ENCODE measurements at places on chromosomes 11 and 22.

GRCh38 chr22:24392218-24392931, 35.0 kb upstream of the ADORA2A start:
- peak; percentile 75 for DNase-seq

- DNase-seq: no peak
Measured at GRCh38 chr22:30823015-30823370, 128.3 kb downstream of the OSBP2 start.

- peak; percentile 30 for DNase-seq
Measured at GRCh38 chr22:26756675-26757293, 99.4 kb downstream of the MIAT start.

DNA sequence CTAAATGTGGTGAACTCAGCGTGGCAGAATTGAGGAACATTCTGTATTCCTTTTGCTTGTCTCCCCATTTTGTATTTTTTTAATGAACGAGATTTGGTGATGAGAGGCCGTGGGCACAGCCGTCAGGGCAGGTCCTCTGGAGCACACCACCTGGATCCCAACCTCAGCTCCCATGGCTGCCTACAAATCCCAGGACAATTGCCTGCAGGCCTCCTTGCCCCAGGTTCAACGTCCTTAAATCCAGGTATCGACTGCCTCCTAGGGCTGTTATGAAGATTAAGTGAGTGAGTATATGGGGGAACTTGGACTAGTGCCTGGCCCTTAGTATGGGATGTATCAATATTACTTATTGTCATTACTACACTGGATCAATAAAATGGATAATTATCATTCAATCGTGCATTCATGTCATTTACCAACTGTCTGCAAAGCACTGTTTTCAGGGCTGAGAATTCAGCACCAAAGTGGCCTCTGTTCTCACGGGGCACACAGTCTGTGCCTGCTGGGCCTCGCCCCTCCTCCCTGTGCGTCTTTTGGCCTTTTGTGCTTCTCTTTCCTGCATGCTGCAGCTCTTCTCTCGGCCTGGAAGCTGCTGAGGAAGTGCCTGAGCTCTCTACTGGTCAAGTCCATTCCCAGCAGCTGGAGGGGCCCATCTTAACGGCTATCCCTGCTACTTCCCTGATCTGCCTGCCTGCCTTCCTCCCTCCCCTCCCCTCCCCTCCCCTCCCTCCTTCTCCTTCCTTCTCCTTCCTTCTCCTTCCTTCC, 1343.7 kb downstream of the BRD1 start:
- DNase-seq: no peak

DNA sequence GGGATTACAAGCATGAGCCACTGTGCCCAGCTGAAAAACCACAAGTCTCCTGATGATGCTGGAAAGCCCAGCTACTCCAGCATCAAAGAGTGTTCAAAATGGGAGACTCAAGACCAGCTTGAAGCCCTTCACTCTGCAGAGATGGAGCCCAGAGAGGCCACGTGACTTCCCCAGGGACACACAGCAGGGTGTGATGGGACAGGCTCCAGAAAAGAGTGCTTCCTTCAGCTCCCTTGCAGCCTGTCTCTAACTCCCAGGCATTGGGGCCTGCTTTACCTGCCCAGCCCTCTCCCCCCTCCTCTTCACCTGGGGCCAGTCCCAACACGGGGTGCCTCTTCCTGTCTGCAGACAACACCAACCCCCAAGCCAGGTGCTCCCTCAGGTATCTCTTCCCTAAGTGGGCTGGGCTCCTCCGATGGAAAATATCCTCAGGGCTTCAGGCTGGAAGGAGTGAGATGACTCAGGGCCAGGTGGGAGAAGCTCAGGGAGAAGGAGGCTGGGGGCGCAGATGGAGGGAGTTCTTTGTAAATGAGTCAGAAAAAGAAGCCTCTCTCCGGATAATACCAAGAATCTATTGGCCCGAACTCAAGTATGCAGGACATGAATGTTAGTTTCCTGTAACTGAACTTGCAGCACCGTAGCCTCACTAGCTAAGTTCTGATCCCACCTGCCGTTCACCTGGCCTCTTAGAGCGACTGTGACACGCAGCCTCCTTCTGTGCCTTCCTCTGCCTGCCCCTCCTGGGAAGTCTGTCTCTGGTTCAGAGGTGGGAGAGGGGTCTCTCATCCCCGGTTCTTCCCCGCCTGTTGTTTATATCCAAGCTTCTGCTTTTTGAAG, 326.6 kb downstream of the MN1 start:
- peak; percentile 89 for DNase-seq

DNA sequence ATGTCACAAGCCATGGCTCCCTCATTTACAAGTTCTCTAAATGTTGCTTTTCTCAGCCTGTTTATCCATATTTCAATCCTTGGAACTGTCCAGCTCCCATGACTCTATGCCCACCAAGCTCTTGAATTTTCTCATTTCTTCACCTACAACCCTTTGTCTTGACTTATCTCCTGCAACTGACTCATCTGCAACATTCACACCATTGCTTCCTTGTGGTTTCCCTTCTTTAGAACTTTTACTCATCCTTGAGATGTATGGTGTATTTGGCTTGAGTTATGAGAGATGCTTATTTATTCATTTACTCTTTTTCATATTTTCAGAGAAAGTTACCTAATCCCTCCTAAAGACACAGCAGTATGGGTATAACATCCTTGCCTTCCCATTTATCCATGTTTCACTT, 18.8 kb downstream of the TRIM34 start:
- no peak for DNase-seq

- DNase-seq: no peak
Measured at GRCh38 chr11:123800036-123800435, 6.1 kb downstream of the OR6M1 start.

DNA sequence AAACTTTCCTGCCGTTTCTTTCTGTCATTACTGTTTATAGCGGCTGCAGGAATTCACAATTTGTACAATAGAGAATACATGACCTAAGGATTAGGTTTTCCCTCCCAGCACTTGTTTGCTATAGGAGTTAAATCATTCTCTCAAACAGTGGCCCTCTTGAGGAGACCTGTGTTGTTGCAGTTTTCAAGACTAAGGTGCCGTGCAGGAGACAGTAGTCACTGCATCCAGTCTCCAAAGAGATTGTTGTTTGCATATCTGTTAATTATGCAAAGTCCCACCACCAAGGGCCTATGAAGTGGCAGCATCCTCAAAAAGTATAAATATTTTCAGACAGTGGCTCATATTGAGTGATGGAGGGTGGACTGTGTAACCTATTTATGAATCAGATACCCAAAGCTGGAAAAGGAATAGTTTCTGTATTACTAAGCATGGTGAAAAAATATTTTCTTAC, 2.3 kb downstream of the PRSS23 start:
- DNase-seq: peak; percentile 26

DNA sequence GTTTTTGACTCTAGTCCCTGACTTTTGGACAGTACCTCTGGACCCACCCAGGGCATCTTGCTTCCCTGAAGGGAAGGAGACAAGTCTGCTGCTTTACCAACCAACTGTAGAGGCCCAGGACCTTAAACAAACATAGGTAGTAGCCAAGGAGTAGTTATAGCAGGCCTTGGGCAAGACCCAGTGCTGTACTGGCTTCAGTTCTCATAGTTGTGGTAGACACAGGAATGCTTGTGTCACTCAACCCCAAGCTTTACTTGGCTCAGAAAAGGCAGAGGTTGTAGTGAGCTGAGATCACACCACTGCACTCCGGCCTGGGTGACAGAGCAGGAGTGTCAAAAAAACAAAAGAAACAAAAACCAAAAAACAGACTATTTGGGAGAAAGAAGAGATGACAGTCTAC, 21.3 kb upstream of the OR52M1 start:
- DNase-seq: no peak

- no peak for DNase-seq
Measured at GRCh38 chr11:106309070-106309684, 231.7 kb downstream of the AASDHPPT start.

DNA sequence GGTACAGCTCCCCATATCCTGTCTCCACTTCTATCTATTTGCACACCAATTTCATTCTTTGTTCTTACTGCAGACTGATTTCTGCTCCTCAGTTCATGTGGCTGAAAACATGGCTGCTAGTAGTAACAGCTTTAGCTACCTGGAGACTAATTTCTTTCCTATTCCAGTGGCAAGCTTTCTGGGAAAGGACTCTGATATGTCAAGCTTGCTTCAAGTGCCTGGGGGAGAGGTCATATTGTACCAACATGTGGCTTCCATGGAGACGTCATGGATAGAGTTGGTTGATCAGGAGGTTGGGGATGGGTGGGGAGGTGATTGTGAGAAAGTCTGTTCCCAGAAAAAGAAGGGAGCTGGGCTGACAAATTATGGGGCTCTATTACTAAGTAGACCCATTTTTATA, 44.9 kb downstream of the ADM start:
- peak; percentile 70 for DNase-seq

GRCh38 chr11:96464700-96465307, 75.0 kb downstream of the JRKL start:
- peak; percentile 81 for DNase-seq

DNA sequence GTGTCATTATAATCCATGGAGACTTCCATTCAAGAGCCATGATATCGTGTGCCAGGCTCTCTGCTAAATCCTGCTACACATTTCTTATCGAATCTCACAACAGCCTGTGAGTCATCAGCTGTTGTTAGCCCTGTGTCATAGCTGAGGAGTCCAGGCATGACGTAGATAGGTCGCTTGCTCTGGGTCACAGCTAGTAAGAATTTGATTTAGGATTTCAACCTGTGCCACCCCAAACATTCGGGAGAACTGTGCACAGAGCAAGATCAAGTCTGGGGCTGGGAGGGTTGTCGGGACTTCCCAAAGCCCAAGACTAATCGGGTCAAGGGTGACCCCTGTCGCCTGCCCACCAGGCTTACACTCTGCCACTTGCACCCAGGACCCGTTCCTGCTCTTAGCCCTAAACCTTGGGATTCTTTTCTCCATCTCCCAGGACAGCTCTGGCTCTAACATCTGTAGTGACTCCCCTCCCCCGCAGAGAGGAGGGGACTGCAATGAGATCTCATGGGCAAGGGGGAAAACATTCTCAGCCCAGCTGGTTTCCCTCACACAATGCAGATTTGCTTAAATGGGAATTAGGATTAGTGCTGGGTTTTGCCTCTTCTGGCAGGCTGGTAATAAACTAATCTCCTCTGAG, 34.3 kb downstream of the TSPAN18 start:
- no peak for DNase-seq

- DNase-seq: no peak
Measured at GRCh38 chr11:77262803-77263202, 38.7 kb downstream of the GDPD4 start.

DNA sequence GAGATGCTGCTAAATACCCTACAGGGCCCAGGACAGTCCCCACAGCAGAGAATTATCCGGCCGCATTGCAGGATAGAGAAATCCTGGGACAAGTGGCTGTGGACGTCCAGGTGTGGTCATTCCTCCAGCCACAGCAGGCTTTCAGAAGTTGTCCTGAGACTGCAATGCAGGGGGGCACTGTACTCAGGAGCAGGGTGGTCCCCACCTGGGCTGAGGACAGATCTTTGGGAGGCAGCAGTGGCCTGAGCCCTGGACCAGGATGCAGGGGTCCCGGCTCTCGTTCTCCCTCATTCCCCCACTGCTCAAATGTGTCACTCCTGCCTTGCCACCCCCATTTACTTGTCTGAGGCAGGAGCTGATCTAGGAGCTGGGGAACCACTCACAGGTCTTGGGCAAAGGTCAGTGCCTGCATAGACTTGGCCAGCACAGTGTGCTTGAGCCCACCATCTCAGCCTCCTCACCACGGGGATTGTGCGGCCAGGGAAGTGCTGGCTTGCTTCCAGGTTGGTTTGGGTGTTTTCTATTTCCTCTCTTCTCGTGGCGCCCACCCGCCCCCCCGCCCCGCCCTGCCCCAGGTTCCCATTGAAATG, 15.3 kb downstream of the LINC01488 start:
- no peak for DNase-seq

GRCh38 chr11:69874178-69874983, 55.2 kb upstream of the FGF3 start:
- no peak for DNase-seq

- no peak for DNase-seq
Measured at GRCh38 chr11:108796551-108796950, 131.7 kb downstream of the DDX10 start.

- DNase-seq: no peak
Measured at GRCh38 chr11:45454917-45455401, 168.8 kb upstream of the SYT13 start.

DNA sequence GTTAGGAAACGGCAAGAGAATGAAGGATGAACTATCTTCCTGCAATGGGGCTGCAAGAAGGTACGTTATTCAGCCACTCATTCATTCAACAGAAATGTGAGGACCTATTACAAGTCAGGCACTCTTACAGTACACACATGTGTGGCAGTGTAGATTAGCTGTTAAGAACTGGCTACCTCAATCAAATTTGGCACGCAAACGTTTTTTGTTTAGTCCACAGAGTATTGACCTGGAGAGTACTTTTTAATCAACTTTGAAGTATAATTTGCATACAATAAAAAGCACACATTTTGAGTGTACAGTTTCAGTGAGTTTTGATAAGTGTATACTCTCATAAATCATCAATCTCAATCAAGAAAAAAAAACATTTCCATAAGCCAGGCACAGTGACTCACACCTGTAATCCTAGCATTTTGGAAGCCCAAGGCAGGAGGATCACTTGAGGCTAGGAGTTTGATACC, 24.2 kb downstream of the MRTFA start:
- DNase-seq: no peak

DNA sequence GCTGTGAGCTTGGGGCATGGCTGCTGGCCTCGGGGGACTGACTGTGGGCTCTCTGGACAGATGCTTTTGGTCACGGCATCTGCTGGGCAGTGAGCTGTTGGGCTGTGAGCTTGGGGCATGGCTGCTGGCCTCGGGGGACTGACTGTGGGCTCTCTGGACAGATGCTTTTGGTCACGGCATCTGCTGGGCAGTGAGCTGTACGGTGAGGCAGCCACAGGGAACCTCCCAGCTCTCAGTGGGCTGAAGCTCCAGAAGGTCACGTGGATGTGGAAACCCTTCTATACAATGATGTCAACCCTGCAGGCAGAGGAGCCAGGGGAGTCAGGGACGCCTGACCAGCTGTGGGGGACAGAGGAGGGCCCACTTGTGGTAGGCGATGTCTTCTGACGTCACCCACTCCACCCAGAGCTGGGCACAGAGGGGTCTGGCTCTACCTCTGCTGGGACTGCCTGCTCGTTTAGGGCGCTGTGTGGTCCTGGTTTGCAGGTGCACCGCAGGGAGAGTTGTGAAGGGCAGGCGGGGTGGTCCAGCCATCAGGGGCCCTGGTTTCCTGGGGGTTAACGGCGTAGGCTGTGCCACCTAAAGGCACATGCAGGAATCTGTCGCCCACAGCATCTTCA, 1331.3 kb downstream of the BRD1 start:
- DNase-seq: no peak

DNA sequence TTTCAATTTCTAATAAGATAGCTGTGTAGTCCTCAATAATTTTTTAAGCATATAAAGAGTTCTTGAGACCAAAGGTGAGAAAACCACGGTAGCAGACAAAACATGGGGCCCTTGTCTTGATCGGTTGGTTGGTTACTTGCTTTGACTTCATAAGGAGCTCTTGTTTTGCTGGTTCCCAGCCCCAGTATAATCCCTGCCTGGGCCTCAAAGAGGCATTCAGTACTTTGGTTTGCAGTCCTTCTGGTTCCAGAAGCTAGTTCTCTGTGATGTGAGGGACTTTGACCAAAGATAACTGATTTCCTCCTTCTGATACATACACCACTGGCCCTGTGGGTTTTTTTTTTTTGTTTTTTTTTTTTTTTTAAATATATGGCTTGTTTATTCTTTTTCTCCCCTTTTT, 17.1 kb downstream of the MARK2 start:
- no peak for DNase-seq

- no peak for DNase-seq
Measured at GRCh38 chr22:41001722-41002122, 50.5 kb downstream of the RBX1 start.
